ENCODE measurements at places on chromosomes 2 and 18. TPM values are rescaled to one million over a fixed set of nuclear protein-coding genes. Genes with fewer than 3 reads are reported as not detected.

DPP4 gene
- total RNA-seq: 106 TPM

CAD gene
- total RNA-seq: 78.6 TPM

GPR17 gene
- not detected for total RNA-seq

- H3K36me3 ChIP-seq: no peaks in the 10 kb centered on the region
- no peak overlapping the region for H3K27ac ChIP-seq
- no peak for DNase-seq
- H3K27me3 ChIP-seq: no peaks in the 10 kb centered on the region
- no peaks in the 10 kb centered on the region for H3K4me1 ChIP-seq
Measured at GRCh38 chr18:52569492-52569891, 229.5 kb downstream of the DCC start.

WDCP gene
- 26.5 TPM for total RNA-seq

GRCh38 chr2:95231723-95232122 is 24.4 kb downstream of the ZNF892 start:
- H3K4me1 ChIP-seq: no peaks in the 10 kb centered on the region
- H3K36me3 ChIP-seq: peaks cover 1% of the 10 kb centered on the region
- H3K4me3 ChIP-seq: no peak overlapping the region

GRCh38 chr2:80395251-80395650 is 90.7 kb upstream of the LRRTM1 start:
- H3K4me1 ChIP-seq: no peaks in the 10 kb centered on the region
- H3K4me3 ChIP-seq: no peak overlapping the region
- no peaks in the 10 kb centered on the region for H3K27me3 ChIP-seq

SRD5A2 gene
- total RNA-seq: not detected

DNA sequence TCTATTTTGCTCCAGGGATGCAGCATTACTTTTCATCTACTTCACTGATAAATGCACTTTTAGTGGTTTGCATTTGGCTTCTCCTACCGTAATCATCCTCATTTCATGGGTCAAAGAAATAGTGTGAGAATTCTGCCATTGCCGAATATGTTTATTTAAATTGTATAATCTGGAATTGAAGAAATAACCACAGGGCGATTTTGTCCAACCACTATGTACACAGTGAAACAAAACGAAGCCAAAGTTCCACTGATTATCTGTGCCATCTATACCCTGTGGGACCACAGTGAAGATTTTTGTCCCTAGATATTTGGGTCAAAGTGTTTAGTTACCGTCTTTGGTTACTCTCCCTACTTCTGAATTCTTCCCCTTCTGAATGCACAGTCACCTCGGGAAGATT is 888.6 kb upstream of the NRXN1 start:
- H3K4me3 ChIP-seq: no peak overlapping the region
- H3K27ac ChIP-seq: no peak overlapping the region
- H3K36me3 ChIP-seq: no peaks in the 10 kb centered on the region
- DNase-seq: no peak
- no peaks in the 10 kb centered on the region for H3K4me1 ChIP-seq

DNA sequence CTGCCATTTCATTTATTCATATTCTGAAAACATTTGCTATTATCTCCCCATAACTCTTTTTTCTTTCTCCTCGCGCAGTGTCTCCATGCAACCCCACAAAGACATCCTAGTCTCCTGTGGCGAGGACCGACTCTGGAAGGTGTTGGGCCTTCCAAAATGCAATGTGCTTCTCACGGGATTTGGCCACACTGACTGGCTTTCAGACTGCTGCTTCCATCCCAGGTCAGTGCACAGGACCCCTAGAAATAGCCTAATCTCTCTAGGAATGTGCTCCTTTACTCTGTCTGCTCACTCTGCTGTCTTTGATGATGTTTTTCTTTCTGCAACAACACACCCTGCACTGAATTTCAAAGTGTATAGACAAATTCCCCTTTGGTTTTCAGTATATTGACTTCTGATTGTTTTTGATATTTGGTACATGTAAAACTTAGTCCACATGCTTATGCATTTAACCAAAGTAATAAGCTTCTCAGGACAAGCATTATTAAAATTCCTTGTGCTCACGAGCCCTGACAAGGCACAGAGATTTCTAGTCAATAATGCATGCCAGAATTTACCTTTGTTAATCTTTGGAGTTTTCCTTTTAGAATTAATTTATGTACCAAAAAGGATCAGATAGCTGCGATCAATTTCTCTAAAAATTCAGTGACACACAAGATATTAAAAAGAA is 548.3 kb upstream of the VWC2L start:
- H3K36me3 ChIP-seq: no peaks in the 10 kb centered on the region
- DNase-seq: no peak
- H3K27ac ChIP-seq: no peak overlapping the region
- no peak overlapping the region for H3K4me3 ChIP-seq
- no peaks in the 10 kb centered on the region for H3K27me3 ChIP-seq

ZNF407 gene
- total RNA-seq: 16.6 TPM

DNA sequence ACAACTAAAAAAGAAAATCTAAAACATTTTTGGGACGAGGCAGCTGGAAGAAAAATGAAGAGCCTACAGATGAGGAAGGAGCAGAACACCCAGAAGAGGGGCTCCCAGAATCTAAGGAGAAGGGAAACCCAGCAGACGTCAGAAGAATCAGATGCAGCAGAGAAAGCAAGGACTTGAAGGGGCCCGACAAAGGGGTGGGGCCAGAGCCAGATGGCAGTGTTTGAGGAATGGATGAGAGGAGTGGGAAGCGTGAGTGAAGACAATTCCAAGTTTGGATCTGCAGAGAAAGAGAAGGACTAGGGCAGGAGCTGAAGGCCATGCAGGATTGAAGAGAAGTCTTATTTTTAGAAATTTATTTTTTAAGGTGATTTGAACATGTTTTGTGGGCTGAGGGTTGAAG is 19.3 kb downstream of the PTMA start:
- no peak overlapping the region for H3K27ac ChIP-seq
- H3K27me3 ChIP-seq: no peaks in the 10 kb centered on the region
- DNase-seq: no peak
- no peak overlapping the region for H3K4me3 ChIP-seq

DNA sequence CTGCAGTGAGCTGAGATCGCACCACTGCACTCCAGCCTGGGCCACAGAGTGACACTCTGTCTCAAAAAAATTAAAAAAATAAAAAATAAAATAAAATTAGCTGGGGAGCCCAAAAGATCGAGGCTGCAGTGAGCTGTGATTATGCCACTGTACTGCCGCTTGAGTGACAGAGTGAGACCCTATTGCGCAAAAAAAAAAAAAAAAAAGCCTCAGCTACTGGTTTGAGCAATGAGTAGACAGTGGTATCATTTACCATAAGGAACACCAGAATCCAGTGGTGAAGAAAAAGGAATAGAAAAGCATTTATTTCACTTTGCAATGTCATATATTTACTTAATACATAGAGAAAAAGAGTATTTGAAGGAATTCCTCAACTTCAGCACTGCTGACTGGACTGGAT is 3.0 kb downstream of the SAP130 start:
- no peak for DNase-seq
- no peak overlapping the region for H3K27ac ChIP-seq
- no peak overlapping the region for H3K4me3 ChIP-seq
- peaks cover 11% of the 10 kb centered on the region for H3K36me3 ChIP-seq
- peaks cover 19% of the 10 kb centered on the region for H3K4me1 ChIP-seq

GRCh38 chr2:216710551-216711301 is 15.4 kb upstream of the IGFBP5 start:
- DNase-seq: no peak
- H3K4me1 ChIP-seq: no peaks in the 10 kb centered on the region
- H3K27me3 ChIP-seq: peaks cover 13% of the 10 kb centered on the region
- no peak overlapping the region for H3K4me3 ChIP-seq
- no peaks in the 10 kb centered on the region for H3K36me3 ChIP-seq

- H3K4me1 ChIP-seq: no peaks in the 10 kb centered on the region
- no peak overlapping the region for H3K27ac ChIP-seq
- H3K4me3 ChIP-seq: no peak overlapping the region
- H3K27me3 ChIP-seq: peaks cover 2% of the 10 kb centered on the region
- no peaks in the 10 kb centered on the region for H3K36me3 ChIP-seq
Measured at GRCh38 chr2:53545604-53546003, 222.0 kb upstream of the CHAC2 start.

DNA sequence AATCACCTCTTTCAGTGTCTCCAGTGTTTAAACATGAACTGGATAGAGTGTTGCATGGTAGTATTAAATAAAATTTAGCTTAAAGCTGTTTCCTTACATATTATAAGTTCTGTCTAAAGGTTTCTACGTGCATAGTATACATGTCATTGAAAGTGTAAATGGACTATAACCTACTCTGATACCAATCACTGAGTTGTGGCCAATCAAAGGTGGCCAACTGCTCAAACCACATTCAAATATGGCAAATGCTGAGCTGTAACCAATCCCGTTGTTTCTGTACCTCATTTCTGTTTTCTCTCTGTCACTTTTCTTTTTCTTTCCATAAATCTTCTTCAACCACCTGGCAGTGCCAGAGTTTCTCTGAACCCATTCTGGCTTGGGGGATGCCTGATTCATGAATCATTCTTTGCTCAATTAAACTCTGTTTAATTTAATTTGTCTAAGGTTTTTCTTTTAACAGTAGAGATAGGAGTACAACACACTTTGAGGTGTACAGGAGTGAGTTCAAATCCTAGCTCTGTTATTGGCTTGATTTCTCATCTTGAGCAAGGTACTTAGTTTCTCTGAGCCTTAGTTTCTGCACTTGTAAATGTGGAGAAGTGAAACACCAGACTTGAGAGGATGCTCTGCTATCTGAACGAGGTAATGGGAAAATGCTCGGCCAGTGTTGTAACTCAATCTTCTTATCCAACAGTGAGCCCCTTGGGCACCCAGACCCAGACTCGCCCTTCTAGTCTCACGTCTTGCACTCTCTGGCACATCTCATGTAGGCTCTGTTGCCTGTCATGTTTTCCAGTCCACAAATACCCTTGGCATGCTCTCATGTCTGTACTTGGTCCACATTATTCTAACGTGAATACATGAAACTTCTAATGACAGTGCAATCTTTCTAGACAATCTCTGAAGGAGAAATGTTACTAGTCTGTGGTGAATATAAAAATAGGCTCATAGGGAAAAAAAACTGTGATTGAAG is 228.0 kb downstream of the PIK3C3 start:
- DNase-seq: no peak
- peaks cover 2% of the 10 kb centered on the region for H3K27me3 ChIP-seq
- no peak overlapping the region for H3K27ac ChIP-seq
- no peaks in the 10 kb centered on the region for H3K36me3 ChIP-seq

DNA sequence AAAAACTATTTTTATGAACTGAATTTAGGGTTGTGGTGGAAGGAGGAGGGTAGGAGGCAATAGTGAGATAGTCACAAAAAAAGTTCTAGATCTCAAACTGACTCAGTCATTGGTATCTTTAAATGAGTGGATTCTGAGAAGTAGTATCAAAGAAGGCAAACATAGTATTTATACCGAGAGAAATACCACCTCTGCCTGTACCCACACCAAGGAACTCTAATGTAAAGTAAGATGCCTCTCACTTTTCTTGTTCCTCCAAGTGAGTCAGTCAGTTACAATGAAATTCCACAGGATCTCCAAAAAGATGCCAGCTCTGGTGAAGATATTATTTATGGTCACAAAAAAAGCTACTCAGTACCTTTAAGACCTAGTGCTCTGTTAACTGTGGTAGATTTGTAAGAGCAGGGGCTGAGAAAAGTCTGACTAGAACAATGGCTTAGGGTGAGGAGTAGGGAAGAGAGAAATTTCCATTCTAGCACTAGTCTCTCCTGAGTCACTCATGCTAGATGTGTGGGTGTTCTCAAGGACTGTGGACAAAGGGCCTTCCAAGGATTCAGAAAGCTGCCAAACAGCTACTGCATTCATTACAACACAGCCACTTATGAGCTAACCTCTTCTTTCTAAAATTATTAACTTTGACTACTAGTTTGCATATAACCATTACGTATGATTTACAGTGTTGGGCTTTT is 36.3 kb downstream of the YWHAQ start:
- peak overlapping the region; percentile 82 for H3K27ac ChIP-seq
- H3K36me3 ChIP-seq: peaks cover 59% of the 10 kb centered on the region
- H3K4me1 ChIP-seq: peaks cover 61% of the 10 kb centered on the region
- H3K4me3 ChIP-seq: peak overlapping the region; percentile 29
- no peak for DNase-seq

GRCh38 chr2:225233234-225233633 is 166.3 kb upstream of the NYAP2 start:
- no peaks in the 10 kb centered on the region for H3K4me1 ChIP-seq
- H3K27ac ChIP-seq: no peak overlapping the region
- H3K36me3 ChIP-seq: no peaks in the 10 kb centered on the region
- H3K4me3 ChIP-seq: no peak overlapping the region

- H3K27ac ChIP-seq: no peak overlapping the region
- H3K4me3 ChIP-seq: no peak overlapping the region
Measured at GRCh38 chr18:34726286-34727004, 16.3 kb downstream of the DTNA start.

TUBA3E gene
- total RNA-seq: not detected

DNA sequence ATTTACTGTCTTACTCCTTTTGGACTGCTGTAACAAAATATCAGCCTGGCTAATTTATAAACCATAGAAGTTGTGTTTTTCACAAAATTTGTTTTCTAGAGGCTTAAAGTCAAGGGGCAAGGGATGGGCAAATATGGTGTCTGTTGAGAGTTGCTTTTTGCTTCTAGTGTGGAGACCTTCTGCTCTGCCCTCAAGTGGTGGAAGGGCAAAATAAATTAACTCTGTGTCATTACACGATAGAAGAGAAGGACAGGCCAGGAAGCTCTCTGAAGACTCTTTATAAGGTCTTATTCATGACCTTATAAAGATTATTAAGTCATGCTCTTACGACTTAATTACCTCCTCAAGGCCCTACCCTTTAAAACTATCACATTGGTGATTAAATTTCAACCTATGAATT is 181.2 kb upstream of the LRATD1 start:
- DNase-seq: no peak
- no peak overlapping the region for H3K4me3 ChIP-seq
- H3K4me1 ChIP-seq: no peaks in the 10 kb centered on the region
- no peaks in the 10 kb centered on the region for H3K36me3 ChIP-seq
- H3K27me3 ChIP-seq: no peaks in the 10 kb centered on the region

- no peak for DNase-seq
- H3K27me3 ChIP-seq: no peaks in the 10 kb centered on the region
- H3K36me3 ChIP-seq: no peaks in the 10 kb centered on the region
- no peaks in the 10 kb centered on the region for H3K4me1 ChIP-seq
Measured at GRCh38 chr2:225764346-225764745, 364.8 kb downstream of the NYAP2 start.

MAB21L4 gene
- not detected for total RNA-seq

DNA sequence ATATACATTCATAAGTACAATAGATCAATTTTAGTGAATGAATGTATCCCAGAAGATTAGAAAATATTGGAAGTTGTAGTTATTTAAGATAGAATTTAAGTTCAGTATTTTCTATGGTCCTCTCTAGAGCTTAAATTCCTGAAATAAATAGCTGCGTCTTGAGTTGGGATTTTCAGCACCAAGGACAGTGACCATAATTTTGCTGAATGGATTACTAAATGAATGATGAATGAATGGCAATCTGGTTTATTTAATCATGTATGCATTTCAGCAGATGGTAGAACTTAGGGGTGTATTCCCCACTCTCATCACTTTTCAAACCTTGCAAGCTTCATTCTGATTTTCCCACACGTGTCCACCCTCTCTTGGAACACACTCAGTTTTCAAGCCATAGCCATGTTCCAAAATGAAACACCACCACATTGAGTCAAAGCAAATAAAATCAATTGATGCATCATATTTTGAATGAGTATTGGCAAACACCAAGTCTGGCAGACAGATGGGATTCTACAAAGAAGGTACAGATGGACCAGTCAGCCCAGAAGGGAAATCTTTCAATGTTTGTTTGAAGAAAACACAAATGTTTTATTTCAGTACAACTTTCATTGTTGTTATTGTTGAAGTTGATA is 362.2 kb upstream of the NXPH2 start:
- no peak overlapping the region for H3K4me3 ChIP-seq
- no peaks in the 10 kb centered on the region for H3K27me3 ChIP-seq
- H3K36me3 ChIP-seq: no peaks in the 10 kb centered on the region
- H3K4me1 ChIP-seq: no peaks in the 10 kb centered on the region
- no peak for DNase-seq

LRP2 gene
- total RNA-seq: 0.68 TPM

Data from activated CD8-positive, alpha-beta memory T cell treated with anti-CD3 and anti-CD28 coated beads, Interleukin-2, amount 10 ng/mL, durations not matched to agents 7 days and 5 days (primary cell).